ENCODE measurements at places on chromosomes 5 and 9.

DNA sequence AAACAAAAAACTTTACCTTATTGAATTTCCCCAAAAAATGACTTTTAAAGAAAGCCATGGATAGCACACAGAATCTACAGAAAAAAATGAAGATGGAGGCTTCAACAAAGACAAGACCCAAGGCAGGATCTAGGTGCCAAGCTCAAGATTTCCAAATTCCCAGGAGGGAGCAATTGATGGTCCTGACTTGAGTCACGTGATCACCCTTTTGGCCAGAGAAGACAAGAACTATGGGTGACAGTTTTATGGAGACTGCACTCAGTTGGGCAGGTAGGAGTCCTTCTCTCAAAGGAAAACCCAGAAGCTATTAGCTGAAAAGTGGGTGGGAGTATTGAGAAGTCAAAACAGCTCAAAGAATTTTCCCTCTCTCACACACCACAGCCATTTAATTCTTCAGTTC, 3.2 kb upstream of the SLIT3 start:
- DNase-seq = no peak

DNA sequence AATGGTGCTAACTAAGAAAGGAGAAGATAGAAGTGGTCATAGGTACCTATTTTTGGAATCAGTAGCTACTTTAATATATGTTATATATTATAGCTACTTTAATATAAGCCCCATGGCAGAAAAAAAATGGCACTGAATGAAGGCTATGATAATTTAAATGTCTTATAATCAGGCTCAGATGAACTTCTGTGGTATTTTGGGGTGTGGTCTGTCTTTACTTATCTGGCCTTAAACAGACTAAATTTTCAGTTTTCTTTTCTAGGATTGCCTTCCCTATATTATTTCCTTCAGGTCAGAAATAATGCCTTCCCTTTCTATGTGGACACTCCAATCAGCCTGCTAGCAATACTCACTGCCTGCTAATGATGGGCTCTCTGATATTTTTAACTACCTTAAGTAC, 292.3 kb downstream of the SLF1 start:
- DNase-seq = no peak

GRCh38 chr9:69675563-69675962, 3.4 kb upstream of the APBA1 start:
- DNase-seq = no peak

DNA sequence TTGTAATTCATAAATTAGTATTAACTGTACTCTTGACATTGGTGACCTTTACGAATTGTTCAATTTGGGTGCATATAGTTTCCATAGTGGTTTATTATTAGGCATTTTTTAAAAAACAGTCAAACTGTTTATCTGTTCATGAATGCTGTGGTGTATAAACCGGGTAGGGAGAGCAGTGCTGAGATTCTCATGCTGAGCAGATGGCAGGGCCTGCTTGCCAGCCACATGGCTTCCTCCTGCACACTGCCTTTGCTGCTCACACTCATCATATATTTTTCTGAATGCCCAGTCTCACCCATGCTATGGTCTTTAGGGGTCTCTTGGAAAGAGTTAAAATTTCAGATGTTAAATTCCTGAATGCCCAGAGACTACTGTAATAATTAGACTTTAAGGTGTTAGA, 40.8 kb downstream of the NNT start:
- DNase-seq = no peak

DNA sequence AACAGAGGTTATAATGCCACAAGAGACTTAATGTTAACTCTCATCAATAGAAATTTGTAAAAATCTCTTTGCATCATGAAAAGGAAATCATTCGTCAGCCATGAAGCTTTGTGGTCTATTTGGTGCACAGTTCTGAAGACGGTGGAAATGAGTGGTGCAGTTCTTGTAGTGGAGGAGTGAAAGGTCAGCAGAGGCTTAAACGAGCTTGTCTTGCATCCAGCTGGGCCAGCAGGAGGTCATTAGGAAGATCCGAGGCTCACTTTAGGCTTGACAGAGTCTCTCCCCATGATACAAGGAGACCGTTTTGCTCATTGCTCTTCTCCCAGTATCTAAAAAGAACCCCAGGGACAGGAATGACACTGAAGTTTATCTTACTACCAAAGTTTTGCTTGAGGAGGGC, 440.8 kb downstream of the BNC2 start:
- no peak for DNase-seq

GRCh38 chr5:75659791-75660450, 48.7 kb downstream of the ANKDD1B start:
- no peak for DNase-seq

DNA sequence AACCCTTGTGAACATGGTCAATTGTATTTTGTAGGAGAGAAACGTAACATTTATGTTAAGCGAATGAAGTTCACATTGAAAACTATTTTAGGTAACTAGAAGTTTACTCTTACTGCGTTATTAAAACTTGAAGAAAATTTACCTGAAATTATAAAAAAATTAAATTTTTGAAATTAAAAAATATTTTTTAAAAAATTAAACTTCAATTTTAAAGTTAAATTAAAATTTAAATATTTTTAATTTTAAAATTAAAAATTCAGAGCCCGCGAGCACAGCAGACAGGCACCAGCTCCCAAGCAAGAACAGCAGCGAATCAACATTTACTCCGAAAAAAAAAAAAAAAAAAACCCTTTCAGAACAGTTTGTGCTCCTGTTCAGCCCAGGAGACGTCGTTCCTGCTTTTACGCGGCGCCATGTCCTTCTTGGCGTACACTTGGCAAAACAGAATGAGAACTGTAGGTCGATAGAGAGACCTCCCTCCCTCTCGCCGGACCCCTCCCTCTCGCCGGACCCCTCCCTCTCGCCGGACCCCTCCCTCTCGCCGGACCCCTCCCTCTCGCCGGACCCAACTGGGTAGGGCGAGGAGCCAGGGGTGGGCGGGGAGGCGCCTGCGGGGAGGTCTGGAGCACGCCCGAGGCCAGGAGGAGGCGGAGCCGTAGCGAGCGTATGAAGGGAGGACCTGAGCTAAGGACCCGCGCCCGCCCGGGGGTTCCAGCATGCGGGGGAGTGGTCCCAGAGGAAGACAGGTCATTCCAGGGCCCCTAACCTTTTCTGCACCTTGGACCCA, 235.8 kb downstream of the ROR2 start:
- DNase-seq = no peak

GRCh38 chr5:10624206-10624605, 60.3 kb downstream of the ANKRD33B start:
- DNase-seq = no peak

GRCh38 chr5:17398866-17399835, 98.9 kb upstream of the TAF11L2 start:
- DNase-seq = no peak

GRCh38 chr9:8860925-8861324, 1061.3 kb upstream of the DMAC1 start:
- DNase-seq = no peak

All from T-helper 17 cell (primary cell).